ENCODE measurements at places on chromosomes 12 and 14. TPM values are rescaled to one million over a fixed set of nuclear protein-coding genes. Genes with fewer than 3 reads are reported as not detected.

The KCNH3 gene
- total RNA-seq, result 3.4 TPM

The LRP6 gene
- total RNA-seq, result 6.8 TPM

The MMAB gene
- 8.6 TPM for total RNA-seq

The OLR1 gene
- total RNA-seq, result not detected

The OTUB2 gene
- not detected for total RNA-seq

- H3K27ac ChIP-seq, result no peak overlapping the region
- H3K36me3 ChIP-seq, result no peaks in the 10 kb centered on the region
- H3K27me3 ChIP-seq, result no peaks in the 10 kb centered on the region
- no peak for DNase-seq
- H3K4me1 ChIP-seq, result no peaks in the 10 kb centered on the region
These were observed 295.9 kb downstream of the ITPR2 start for GRCh38 chr12:26537126-26537525.

- no peaks in the 10 kb centered on the region for H3K27me3 ChIP-seq
- H3K4me1 ChIP-seq, result no peaks in the 10 kb centered on the region
- DNase-seq, result no peak
- H3K36me3 ChIP-seq, result no peaks in the 10 kb centered on the region
These were observed 40.7 kb downstream of the STK38L start for GRCh38 chr12:27284751-27285150.

- DNase-seq, result no peak
- H3K36me3 ChIP-seq, result no peaks in the 10 kb centered on the region
- H3K27me3 ChIP-seq, result no peaks in the 10 kb centered on the region
These were observed 121.6 kb downstream of the SRGAP1 start for GRCh38 chr12:63965936-63966605.

DNA sequence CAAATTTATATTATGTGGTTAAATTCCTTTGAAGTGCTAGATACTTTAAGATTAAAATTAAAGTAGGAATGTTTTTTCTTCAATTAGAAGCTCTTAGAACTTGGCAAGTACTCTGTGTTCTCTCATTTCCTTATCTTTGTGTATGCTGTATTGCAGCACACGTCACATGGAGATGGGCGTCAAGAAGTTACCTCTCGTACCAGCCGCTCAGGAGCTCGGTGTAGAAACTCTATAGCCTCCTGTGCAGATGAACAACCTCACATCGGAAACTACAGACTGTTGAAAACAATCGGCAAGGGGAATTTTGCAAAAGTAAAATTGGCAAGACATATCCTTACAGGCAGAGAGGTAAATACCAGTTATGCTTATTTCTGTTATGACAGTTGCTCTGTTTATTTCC, 19.7 kb downstream of the MARK3 start:
- H3K27ac ChIP-seq, result no peak overlapping the region
- H3K4me3 ChIP-seq, result no peak overlapping the region
- DNase-seq, result no peak
- no peaks in the 10 kb centered on the region for H3K27me3 ChIP-seq

DNA sequence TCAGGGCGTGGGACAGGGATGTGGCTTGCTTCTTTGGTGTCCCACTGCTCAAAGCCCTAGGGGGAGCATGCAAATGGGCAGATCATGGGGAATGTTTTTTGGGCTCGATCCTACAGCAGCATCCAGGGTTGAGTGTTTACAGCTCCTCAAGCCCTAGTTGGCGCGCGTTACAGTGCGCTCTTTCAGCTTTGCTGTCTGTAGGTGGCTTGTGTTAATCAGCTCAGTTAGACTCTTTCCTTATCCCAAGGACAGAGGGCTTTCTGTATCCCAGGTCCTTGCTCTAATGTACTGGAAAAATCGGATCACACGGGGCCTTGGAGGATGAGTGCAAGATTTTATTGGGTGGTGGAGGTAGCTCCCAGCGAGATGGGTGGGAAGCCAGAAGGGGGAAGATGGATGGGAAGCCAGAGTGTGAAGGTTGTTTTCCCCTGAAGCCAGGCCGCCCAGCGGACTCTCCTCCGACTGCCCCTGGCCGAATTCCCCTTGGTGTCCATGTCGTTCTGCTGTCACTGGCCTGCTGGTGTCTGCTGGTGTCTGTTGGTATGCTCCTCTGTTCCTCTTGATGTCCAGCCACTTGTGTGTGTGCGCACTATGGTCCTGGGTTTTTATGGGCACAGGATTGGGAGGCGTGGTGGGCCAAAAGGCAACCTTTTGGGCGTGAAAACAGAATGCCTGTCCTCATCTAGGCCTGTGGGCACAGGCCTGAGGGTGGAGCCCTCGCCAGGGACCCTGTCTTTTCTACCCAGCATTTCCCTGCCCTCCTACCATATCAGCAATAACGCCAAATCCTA, 10.7 kb upstream of the TXNRD1 start:
- no peaks in the 10 kb centered on the region for H3K4me1 ChIP-seq
- no peaks in the 10 kb centered on the region for H3K27me3 ChIP-seq
- no peak overlapping the region for H3K4me3 ChIP-seq
- no peak overlapping the region for H3K27ac ChIP-seq

GRCh38 chr14:58752771-58753201, 115.0 kb downstream of the DACT1 start:
- H3K4me3 ChIP-seq, result no peak overlapping the region
- no peak overlapping the region for H3K27ac ChIP-seq
- no peaks in the 10 kb centered on the region for H3K36me3 ChIP-seq
- no peak for DNase-seq
- peaks cover 4% of the 10 kb centered on the region for H3K4me1 ChIP-seq
- no peaks in the 10 kb centered on the region for H3K27me3 ChIP-seq

DNA sequence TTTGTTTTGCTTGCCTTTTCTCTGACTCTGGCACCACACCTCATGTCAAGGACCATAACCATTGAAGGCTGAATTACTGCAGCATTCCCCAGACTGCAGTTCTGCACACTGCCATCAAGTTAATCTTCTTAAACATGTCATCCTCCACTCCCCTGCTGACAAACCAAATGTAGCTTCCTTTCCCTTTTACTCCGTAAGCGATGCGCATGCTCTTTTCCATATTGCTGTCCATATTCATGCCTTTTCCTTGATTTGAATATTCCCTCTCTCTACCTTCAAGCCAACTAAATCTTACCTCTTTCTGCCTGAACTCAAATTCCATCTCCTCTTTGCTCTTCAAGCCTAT, 13.6 kb downstream of the GPX2 start:
- H3K4me1 ChIP-seq, result peaks cover 41% of the 10 kb centered on the region
- H3K4me3 ChIP-seq, result peak overlapping the region; percentile 9
- H3K27ac ChIP-seq, result peak overlapping the region; percentile 61
- no peaks in the 10 kb centered on the region for H3K27me3 ChIP-seq

- no peaks in the 10 kb centered on the region for H3K27me3 ChIP-seq
- peaks cover 40% of the 10 kb centered on the region for H3K4me1 ChIP-seq
- peak; percentile 18 for DNase-seq
- H3K4me3 ChIP-seq, result peak overlapping the region; percentile 46
- no peaks in the 10 kb centered on the region for H3K36me3 ChIP-seq
These were observed 20.1 kb upstream of the LDHB start for GRCh38 chr12:21677622-21678277.

DNA sequence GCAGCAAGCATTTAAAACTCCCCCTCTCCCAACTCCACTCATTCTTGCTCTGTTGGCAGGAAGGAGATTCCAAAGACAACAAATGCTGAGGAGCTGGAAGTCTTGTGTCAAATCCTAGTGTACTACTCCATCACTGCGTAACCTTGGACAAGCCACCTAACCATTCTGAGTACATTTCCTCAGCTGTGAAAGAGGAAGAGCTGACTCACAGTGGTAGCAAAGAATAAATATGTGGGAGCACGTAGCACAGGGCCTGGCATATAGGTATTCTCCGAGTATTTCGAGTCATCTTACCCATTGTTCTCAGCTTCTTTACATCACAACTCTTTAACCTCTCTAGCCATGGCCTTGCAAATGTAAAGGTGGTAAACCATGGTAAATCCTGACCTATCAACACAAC, 28.7 kb downstream of the EGLN3 start:
- H3K27me3 ChIP-seq, result no peaks in the 10 kb centered on the region
- no peak overlapping the region for H3K27ac ChIP-seq
- no peaks in the 10 kb centered on the region for H3K4me1 ChIP-seq
- no peak for DNase-seq

DNA sequence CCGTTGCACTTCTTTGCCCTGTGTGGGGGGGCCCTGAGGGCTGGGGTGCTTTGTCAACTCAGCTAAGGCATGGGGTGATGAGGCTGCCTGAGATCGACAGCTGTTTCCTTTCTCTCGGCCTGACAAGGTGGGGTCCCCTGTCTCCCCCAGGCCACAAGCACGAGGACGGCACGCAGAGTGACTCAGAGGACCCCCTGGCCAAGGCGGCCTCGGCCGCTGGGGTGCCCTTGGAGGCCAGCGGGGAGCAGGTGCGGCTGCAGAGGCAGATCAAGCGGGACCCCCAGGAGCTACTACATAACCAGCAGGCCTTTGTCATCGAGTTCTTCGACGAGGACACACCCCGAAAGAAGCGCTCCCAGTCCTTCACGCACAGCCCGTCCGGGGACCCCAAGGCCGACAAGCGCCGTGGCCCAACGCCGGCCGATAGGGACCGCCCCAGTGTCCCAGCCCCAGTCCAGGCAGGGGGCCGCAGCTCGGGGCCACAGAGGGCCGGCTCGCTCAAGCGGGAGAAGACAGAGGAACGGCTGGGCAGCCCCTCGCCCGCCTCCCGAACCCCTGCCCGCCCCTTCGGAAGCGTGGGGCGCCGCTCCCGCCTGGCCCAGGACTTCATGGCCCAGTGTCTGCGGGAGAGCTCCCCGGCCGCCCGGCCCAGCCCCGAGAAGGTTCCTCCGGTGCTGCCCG, 18.8 kb downstream of the CEP170B start:
- DNase-seq, result no peak
- H3K4me3 ChIP-seq, result no peak overlapping the region
- no peaks in the 10 kb centered on the region for H3K4me1 ChIP-seq

- no peaks in the 10 kb centered on the region for H3K27me3 ChIP-seq
- no peak for DNase-seq
- H3K36me3 ChIP-seq, result no peaks in the 10 kb centered on the region
These were observed 514 bp upstream of the LARP4 start for GRCh38 chr12:50400104-50400637.

- H3K4me1 ChIP-seq, result peaks cover 4% of the 10 kb centered on the region
- H3K4me3 ChIP-seq, result no peak overlapping the region
- H3K27me3 ChIP-seq, result no peaks in the 10 kb centered on the region
- DNase-seq, result no peak
These were observed 104.7 kb downstream of the ST8SIA1 start for GRCh38 chr12:22229652-22230279.

DNA sequence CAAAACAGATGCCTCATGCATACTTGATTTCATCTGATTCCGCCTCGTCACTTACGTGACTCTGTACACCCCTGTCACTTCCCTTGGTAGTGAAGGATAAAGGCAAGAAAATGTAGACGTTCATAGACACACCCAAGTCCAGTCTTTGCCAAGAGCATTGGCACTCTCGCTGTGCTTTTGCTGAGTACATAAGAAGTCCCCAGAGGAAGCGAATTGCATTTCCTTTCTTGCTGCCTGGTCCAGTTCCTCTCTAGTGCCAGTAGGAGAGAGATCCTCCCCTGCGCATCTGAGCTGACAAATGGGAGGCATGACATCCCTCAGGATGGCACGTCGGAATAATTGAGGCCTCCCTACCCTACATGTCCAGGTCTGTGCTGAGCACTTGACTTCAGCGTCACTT, 21.3 kb upstream of the RIN3 start:
- H3K36me3 ChIP-seq, result no peaks in the 10 kb centered on the region
- no peak overlapping the region for H3K4me3 ChIP-seq
- peaks cover 4% of the 10 kb centered on the region for H3K4me1 ChIP-seq
- no peak overlapping the region for H3K27ac ChIP-seq
- no peaks in the 10 kb centered on the region for H3K27me3 ChIP-seq

DNA sequence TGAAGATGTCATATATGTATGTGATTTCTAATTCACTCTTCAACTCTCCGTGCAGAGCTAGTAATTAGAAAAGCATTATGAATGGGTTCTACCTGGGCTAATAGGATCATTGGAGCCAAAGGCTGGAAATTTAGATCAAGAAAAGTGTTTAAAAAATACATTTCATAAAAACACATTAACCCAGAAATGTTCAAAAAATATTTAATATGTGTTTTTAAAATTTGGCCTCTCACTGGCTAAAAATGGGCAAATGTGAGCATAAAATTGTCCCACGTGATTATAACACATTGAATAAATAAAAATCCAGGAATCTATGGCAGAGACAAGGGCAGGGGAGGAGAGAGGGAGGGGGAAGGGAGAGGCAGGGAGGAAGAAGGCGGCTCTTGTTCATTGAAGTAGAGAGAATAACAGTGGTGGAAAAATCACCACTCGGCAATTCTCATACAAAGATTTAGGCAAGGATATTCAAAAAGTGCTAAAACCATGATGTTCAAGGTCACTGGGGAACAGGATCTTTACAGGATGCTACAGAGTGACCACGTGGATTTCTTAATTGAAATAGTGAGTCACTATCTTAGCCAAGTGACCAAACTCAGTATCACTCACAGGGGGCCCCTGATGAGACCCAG, 38.8 kb downstream of the FBXO21 start:
- no peak overlapping the region for H3K4me3 ChIP-seq
- no peak for DNase-seq
- peaks cover 4% of the 10 kb centered on the region for H3K4me1 ChIP-seq
- H3K27ac ChIP-seq, result no peak overlapping the region
- peaks cover 67% of the 10 kb centered on the region for H3K36me3 ChIP-seq

- H3K36me3 ChIP-seq, result no peaks in the 10 kb centered on the region
- no peak overlapping the region for H3K27ac ChIP-seq
- no peak for DNase-seq
- H3K27me3 ChIP-seq, result no peaks in the 10 kb centered on the region
These were observed 6.9 kb upstream of the DCN start for GRCh38 chr12:91189516-91189915.

- H3K36me3 ChIP-seq, result peaks cover 34% of the 10 kb centered on the region
- DNase-seq, result no peak
- H3K27me3 ChIP-seq, result no peaks in the 10 kb centered on the region
- H3K4me3 ChIP-seq, result no peak overlapping the region
- H3K27ac ChIP-seq, result no peak overlapping the region
These were observed 4.2 kb downstream of the TDP1 start for GRCh38 chr14:89959853-89960445.

DNA sequence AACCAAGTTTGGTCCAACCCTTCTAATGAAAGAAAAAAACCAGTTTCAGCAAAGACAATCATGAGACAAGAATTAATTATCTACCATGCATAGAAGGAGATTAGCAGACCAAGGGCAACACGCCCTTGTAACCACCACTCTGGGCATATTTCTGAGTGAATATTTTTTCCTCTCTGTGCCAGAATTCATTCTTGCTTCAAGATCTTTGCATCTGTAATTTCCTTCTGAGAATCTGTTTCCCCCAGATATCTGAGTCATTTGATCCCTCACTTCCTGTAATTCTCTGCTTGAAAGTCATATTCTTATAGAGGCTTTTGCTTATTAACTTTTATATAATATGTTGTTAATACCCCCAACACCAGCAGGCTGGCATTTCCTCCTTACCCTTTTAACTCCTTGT, 243.7 kb downstream of the SLC16A7 start:
- no peaks in the 10 kb centered on the region for H3K4me1 ChIP-seq
- no peak for DNase-seq
- H3K4me3 ChIP-seq, result no peak overlapping the region
- H3K27ac ChIP-seq, result no peak overlapping the region
- H3K36me3 ChIP-seq, result no peaks in the 10 kb centered on the region

- no peaks in the 10 kb centered on the region for H3K27me3 ChIP-seq
- H3K4me3 ChIP-seq, result peak overlapping the region; percentile 74
- peak; percentile 45 for DNase-seq
These were observed 716 bp downstream of the HSP90AA1 start for GRCh38 chr14:102085948-102086708.
